RWPE2 (cell line): ENCODE measurements at places on chromosomes 5 and 9.
A peak's percentile ranks its signal among the peaks of the same experiment; 100 is the strongest.

DNA sequence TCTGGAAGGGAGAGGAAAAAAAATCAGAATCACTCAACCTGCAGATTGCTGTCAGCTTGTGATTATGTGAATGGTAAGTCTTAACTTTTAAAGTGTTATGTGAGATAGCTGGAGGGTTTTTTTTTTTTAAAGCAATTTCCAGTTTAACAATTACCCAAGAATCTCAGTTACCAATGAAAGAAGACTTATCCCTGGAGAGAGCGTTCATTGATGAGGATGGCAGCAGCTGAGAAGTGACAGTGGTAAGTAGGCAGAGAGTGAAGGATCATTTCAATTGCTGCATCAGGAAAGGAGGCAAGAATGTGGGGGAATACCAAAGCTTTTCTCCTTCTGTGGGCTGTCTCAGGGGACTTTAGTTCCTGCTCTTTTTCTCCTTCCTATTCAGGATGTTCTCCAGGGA, 370.2 kb upstream of the C9orf72 start:
- no peak for DNase-seq

GRCh38 chr9:137988051-137988450, 110.5 kb downstream of the CACNA1B start:
- DNase-seq: no peak

DNA sequence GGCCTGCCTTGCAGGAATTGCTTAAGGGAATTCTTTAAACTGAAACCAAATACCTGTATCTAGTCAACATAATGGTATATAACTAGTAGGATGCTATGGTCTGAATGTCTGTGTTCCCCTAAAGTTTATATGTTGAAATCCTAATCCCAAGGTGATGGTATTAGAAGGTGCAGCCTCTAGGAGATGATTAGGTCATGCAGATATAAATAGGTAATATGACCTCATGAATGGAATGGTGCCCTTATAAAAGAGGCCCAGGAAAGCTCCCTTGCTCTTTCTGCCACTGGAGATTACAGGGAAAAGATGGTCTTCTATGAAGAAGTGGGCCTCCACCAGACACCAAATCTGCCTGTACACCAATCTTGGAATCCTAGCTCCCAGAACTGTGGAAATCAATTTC, 7.4 kb upstream of the KIAA1958 start:
- no peak for DNase-seq

DNA sequence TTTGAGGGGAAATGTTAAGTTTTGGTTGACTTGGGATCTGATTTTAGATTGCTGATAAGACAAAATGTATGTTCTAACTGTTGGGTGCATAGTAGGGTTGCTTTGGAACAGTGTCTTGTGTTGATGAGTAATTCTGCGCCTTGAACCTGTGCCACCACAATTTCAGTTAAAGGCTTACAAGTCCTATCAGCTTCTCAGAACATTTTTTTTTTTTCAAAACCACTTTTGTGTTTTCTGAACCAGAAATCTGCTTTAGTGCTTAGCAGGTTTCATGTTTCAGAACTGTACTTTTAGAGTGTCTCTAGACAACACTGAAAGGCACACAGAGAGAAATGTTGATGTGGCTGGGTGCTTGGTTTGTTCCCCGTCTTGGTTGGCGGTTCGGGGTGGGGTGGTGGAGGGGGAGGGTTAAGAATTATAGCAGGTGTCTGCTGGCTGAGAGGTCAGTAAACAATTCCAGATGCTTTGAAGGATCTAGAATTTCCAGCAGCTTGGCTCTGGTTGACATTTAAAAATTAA, 84.6 kb downstream of the ANKRD55 start:
- DNase-seq: no peak

DNA sequence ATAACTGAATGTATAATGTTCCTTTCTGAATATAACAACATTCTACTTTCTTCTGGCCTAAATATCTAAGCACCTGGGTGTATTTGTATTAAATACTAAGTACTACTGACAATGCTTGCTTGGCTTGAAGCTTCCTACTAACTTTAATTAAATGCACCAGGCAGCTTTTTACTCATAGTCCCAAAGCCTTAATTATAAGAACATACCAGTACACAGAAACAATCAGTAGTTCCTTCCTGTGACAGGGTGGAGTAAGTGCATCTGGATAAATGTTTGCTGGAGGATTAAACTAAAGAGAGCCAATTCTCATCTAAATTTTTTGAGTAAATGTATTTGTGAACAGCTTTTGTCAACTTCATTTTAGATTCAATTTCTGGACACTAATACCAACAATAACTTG, 558.6 kb upstream of the SEMA6A start:
- no peak for DNase-seq

DNA sequence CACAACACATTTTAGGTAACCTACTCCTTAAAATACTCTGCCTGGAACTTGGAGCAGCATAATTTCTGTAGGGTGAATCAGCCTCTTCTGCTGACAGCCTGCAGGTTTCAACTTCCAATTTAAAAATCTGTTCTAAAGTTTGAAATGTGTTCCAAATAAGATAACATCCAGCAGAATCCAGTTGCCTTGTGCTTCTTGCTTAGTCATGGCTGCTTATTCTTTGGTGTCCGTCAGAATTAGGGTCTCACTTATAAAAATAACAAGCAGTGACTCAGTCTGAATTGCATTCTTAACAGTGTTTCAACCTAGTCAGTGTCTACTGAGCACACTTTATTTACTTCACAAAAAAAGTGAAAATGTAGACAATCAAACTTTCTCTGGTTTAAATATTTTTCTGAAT, 3.7 kb downstream of the CDH6 start:
- no peak for DNase-seq

GRCh38 chr9:105828596-105829213, 134.4 kb downstream of the TMEM38B start:
- no peak for DNase-seq

DNA sequence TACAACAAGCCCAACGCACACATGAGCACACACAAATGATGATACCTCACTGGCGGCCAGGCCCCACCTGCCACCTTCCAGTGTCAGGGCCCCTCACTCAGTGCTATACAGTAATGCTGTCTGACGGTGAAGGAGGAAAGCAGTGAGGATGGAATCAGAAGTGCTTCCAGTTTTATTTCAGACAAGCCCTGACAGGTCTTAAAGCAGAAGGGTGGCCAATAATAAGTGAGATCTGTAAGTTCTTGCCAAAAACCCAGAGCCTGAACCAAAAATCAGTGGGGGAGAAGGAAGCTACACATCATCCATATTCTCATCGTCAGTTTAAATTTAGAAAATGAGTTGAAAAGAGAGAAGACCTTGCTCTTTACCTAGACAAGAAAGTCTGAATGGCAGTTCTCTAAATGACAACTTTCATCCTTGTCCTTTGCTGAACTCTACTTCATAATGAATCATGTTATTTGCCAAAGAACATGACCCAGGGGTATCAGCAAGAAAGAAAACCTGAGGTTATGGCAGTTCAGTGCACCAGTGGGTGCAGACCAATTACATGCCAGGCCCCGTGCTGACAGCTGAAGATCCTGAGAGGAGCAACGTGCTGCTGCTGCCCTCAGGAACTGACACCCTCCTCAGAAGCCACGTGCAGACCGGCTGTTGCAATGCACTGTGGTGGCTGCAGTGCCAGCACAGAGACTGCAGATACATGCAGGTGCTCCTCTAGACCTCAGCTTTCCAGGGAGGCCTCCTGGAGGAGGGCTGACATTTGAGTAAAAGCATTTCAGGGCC, 118.7 kb downstream of the DROSHA start:
- no peak for DNase-seq

DNA sequence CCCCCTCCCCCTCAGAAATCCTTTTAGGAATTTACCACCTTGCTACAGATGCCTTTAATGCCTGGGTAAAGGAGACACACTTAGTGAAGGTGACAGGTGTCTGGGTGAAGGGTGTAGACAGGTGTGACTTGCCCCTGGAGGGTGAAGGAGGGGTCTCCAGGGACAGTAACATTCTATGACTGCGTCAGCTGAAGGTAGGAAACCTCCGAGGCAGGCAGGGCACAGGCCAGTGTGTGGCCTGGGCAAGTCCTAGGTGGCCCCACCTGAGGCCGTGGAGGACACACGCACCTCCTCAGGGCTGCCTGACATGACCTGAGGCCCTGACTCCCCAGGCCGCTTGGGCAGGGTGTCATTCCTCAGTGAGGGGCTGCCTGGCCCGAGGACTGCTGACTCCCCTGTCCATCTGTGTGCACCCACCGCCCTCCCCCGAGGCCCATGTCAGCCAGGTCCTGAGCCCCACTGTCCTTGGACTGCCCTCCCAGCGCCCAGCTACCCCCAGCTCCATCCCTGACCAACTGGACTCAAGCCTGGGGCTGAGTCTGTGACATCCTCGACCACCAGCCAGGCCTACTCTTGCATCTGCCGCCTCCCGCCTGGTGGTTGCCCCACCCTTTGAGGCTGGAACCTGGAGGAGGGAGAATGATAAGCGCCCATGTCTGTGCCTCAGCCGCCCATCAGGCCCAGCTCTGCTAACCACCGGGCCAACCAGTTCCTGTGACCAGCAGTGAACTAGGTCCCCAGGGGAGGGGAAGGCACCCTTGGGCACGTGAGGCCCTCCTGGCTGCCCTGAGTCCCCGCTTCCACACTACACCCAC, 18.4 kb downstream of the CARD19 start:
- peak; percentile 44 for DNase-seq

DNA sequence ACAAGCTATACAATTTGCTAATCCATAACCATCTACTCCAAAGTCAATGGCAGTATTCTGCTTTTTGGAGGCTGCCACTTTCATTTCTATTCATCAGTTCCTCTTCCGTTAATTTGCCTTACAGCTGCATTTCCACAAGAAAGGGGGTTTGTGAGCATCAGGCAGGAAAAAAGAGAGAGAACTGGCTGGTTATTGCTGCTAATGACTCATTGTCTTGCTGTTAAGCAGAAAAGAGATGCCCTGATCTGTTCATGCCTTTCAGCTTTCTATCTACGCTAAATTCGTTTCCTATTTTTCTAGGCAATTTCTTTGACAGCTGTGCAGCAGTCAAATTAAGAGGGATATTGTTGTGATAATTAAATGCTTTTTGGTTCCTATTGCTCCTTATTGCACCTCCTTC, 65.9 kb upstream of the GNAQ start:
- DNase-seq: no peak

GRCh38 chr9:87149799-87150198, 202.5 kb upstream of the GAS1 start:
- DNase-seq: no peak

DNA sequence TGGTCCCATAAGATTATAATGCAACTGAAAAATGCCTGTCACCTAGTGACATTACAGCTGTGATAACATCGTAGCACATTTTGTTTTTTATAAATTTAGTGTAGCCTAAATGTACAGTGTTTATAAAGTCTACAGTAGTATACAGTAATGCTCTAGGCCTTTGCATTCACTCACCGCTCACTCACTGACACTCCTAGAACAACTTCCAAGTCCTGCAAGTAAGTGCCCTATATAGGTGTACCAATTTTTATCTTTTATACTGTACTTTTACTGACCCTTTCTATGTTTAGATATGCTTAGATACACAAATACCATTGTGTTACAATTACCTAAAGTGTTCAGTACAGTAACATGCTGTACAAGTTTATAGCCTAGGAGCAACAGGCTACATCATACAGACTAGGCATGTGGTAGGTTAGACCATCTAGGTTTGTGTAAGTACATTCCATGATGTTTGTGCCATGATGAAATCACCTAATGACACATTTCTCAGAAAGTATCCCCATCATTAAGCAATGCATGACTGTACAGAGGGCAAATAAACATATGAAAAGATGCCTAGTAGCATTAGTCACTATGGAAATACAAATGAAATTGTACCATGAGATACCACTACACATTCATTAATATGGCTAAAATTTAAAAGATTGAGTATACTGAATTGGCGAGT, 127.6 kb downstream of the TRPM6 start:
- DNase-seq: no peak

GRCh38 chr9:110040788-110041187, 167.2 kb downstream of the C9orf152 start:
- no peak for DNase-seq

DNA sequence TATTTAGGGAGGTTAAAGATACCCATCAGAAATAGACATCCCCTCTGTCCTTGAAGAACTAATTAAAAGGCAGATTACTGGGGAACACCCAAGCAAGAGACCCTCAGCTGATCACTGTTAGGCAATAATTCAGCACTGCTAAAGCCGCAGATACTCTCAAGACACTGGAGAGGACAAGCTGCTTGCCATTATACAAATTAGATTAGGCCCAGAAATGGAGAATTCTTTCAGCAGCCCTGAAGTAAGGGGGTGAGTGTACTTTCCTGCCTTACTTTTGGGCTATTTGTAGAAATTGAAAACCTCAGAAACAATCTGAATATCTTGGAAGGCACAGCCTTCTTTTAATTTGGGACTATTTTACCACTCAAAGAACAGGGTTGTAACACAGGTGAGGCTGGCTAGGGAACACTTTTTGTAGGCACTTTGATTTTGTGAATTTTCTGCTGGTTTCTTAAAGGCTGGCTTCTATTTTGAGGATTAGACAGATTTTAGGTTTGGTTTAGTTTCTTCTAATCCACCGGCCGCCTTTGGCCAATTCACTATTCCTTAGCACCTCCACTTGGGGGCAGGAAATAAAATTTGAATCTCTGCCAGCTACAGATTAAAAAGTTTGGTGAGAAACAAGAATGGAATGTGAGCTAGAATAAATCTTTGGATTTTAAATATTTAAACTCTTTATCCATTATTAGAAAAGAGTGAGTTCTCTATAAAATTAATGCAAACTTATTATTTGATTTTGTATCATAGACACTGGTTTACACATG, 106.0 kb downstream of the SMARCA2 start:
- DNase-seq: no peak

- DNase-seq: no peak
Measured at GRCh38 chr9:82134010-82134409, 145.4 kb downstream of the SPATA31D1 start.

DNA sequence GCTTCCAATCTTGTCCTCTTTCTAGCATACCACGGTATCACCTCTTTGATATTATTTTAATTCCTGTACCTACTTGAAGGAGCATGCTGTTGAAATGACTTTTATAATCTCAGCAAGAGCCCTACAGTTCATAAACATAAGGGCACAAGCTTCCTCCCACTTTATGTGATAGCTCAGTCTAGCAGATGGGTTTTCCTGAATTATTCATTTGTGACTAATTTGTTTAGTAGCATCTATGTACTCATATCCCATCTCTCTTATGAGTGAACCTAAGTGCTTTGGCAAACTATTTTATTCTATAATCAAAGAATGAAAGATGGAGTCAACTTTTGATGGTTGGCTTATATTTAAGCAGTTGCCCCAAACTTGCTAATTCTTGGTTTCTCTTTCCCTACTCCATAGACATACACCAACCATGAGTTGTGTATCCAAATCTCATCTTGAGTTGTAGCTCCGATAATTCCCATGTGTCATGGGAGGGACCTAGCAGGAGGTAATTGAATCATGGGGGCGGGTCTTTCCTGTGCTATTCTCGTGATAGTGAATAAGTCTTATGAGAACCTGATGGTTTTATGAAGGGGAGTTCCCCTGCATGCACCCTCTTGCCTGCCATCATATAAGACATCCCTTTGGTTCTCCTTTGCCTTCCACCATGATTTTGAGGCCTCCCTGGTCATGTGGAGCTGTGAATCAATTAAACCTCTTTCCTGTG, 17.7 kb downstream of the TXNDC8 start:
- no peak for DNase-seq

DNA sequence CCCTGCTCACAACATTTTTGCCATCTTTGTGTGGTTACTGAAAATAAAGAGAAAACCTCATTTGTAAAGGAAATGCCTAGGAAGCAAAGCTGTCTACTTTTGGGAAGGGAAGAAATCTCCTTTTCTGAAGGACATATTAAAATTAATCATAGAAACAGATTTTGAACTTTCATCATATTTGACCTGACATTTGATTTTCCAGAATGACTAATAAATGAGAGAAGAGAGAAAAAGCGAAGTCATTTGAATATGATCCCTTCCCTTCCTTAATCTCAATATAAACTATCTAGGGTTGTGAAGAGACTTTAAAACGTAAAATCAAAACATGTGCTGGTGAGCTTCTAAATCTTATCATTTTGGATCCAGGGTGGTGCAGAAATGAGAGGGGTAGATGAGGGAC, 66.3 kb downstream of the FEM1C start:
- no peak for DNase-seq
